ENCODE measurements at places on chromosomes 4 and X.

- no peaks in the 10 kb centered on the region for H3K4me1 ChIP-seq
- no peak for DNase-seq
- H3K27me3 ChIP-seq: no peaks in the 10 kb centered on the region
These were observed 16.0 kb upstream of the FAM149A start for GRCh38 chr4:186088523-186088922.

DNA sequence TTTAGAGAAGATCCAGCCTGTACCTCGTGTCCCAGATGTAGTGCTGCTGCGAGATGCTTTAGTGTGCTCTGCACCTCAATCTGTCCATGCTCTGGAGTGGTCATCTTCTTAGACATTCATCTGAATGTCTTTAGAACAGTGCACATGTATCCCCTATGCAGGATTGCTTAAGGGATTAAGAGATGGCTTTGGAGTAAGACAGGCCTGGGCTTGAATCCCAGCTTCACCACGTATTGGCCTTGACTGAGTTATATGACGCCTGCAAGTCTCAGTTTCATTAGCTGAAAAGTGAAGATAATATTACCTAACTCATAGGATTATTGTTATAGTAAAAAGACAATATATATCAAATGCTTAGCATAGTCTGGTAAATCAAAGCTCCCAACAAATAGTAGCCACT, 98.3 kb downstream of the NFKB1 start:
- H3K36me3 ChIP-seq: no peaks in the 10 kb centered on the region
- no peak for DNase-seq
- peaks cover 5% of the 10 kb centered on the region for H3K4me1 ChIP-seq
- no peak overlapping the region for H3K4me3 ChIP-seq
- H3K27ac ChIP-seq: no peak overlapping the region

- H3K4me3 ChIP-seq: no peak overlapping the region
- no peaks in the 10 kb centered on the region for H3K4me1 ChIP-seq
- DNase-seq: no peak
- H3K36me3 ChIP-seq: no peaks in the 10 kb centered on the region
These were observed 56.8 kb downstream of the RXFP1 start for GRCh38 chr4:158578476-158578875.

- no peak overlapping the region for H3K4me3 ChIP-seq
- no peaks in the 10 kb centered on the region for H3K27me3 ChIP-seq
- no peak overlapping the region for H3K27ac ChIP-seq
- DNase-seq: no peak
- H3K4me1 ChIP-seq: peaks cover 25% of the 10 kb centered on the region
These were observed 35.8 kb downstream of the KDM6A start for GRCh38 chrX:44908827-44909226.

DNA sequence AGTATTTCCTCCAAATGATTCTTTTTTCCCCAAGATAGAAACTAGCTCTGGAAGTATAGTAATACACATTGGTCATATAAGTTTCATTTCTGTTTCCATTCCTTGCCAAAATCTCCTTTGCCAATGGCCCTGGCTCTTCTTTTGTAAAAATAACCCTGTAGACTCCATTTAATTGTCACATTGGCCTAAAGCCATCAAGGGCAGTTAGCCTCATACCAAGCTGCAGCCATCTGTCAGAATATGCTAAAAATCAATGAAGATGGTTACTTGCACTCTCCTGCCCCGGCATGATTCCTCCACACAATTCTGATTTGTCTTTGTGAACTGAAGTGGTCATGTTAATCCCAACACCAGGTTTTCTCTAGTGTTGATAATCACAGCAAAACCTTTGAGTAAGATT, 380.5 kb downstream of the SH2D1A start:
- no peaks in the 10 kb centered on the region for H3K27me3 ChIP-seq
- no peak for DNase-seq
- no peak overlapping the region for H3K27ac ChIP-seq

DNA sequence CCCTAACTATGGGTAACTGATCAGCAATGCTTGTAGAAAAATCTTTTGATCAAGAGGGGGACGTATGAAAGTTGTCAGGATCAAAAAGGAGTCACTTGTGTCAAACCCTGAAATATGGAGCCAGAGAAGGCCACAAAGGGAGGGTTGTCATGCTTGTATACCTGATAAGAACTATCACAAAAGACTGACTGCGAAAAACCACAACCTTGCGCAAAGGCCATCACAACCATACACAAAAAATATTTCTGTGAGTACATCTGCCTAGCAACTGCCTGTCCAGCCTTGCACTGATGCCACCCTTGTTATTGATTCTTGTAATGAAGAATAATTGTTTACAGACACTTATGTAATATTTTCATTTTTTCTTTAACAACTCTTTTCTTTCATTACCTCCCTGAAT, 22.8 kb upstream of the EIF4E start:
- no peak overlapping the region for H3K27ac ChIP-seq
- no peaks in the 10 kb centered on the region for H3K36me3 ChIP-seq
- H3K4me3 ChIP-seq: no peak overlapping the region
- no peak for DNase-seq
- H3K27me3 ChIP-seq: no peaks in the 10 kb centered on the region
- H3K4me1 ChIP-seq: no peaks in the 10 kb centered on the region

DNA sequence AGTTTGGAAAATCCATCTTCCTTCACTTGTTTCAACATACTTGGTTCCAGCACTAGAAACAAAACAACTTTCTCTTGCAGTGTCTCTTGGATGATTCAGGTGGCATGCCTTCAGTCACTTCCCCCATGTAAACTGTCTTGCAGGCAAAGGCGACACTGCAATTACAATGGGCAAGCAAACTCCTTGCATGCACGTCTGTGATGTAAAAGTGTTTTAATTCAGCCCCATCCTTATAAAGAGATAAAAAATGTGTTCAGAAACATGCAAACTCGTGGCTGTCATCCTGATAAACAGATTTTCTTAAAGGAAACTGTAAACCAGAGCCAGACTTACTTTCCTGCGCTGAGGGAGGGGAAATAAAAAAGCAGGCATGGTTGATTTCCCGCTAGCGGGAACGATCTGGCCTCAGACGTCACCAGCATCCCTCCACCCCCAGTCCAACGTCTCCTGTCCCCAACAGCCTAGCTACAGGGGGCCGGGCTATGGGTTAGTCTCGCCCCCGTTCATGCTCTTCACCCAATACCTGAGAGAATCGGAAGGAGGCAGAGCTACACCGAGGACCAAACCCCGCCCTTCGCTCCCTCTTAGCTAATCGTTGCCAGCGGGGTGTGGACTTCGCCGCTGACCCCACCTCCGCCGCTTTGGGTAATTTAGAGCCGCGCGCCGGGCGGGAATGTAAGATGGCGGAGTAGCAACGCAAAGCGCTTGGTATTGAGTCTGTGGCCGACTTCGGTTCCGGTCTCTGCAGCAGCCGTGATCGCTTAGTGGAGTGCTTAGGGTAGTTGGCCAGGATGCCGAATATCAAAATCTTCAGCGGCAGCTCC, at the start of gene PRPS1:
TSS of gene PRPS1 (plus strand) at position 673 of the 824 bp plus-strand sequence. CDS start at position 792, 119 bp downstream.
- H3K27me3 ChIP-seq: no peaks in the 10 kb centered on the region
- H3K4me3 ChIP-seq: peak within 1 kb of the TSS; percentile 63
- no peaks in the 10 kb centered on the region for H3K36me3 ChIP-seq
- H3K27ac ChIP-seq: peak within 1 kb of the TSS; percentile 81
- peaks cover 6% of the 10 kb centered on the region for H3K4me1 ChIP-seq

DNA sequence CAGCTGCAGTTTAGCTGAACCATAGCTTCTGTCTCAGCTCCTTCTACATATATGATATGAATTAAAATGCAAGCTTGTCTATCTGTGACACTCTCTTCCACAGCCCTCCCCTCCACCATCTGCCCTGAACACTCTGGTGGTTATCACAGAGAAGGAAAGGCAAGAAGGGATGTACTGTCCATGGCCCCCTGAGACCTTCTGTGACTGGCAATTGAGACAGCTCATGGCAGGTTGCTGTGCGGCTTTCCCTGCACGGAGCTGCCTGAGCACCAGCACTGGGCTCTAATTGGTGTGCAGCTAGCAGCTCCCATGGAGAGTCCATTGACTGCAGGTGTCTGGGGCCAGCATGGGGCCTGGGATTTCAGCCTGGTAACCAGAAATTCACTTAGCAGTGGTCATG, 109.8 kb upstream of the ANXA3 start:
- no peaks in the 10 kb centered on the region for H3K27me3 ChIP-seq
- no peak for DNase-seq
- H3K4me3 ChIP-seq: no peak overlapping the region
- H3K27ac ChIP-seq: no peak overlapping the region
- no peaks in the 10 kb centered on the region for H3K4me1 ChIP-seq

Measured in adrenal gland (tissue), 19 donors.